Foreskin keratinocyte (primary cell): ENCODE measurements at places on chromosomes 1 and 21. TPM values are rescaled to one million over a fixed set of nuclear protein-coding genes. Genes with fewer than 3 reads are reported as not detected.

The OPRD1 gene
- not detected in 2 replicates for polyA plus RNA-seq

The RGS18 gene
- polyA plus RNA-seq = 0.23 and 0.25 TPM in 2 replicates

The LCE2A gene
- polyA plus RNA-seq = 0.20 and 0.62 TPM in 2 replicates

The LHX8 gene
- polyA plus RNA-seq = not detected in 2 replicates

The GNG12 gene
- 67.8 and 74.1 TPM in 2 replicates for polyA plus RNA-seq

The TLR5 gene
- 0.18 TPM in 2 replicates for polyA plus RNA-seq

The UBXN10 gene
- 0.03 and 0.06 TPM in 2 replicates for polyA plus RNA-seq

The GPR157 gene
- polyA plus RNA-seq = 1.5 and 1.7 TPM in 2 replicates

The LMX1A gene
- not detected in 2 replicates for polyA plus RNA-seq

The KRTCAP2 gene
- polyA plus RNA-seq = 274 and 294 TPM in 2 replicates

The ZBTB21 gene
- 3.1 and 3.3 TPM in 2 replicates for polyA plus RNA-seq

The VSIG8 gene
- 0.11 and 0.18 TPM in 2 replicates for polyA plus RNA-seq

The PTTG1IP gene
- 92.9 and 104 TPM in 2 replicates for polyA plus RNA-seq

The DNAH14 gene
- 10.3 and 10.7 TPM in 2 replicates for polyA plus RNA-seq

The NES gene
- polyA plus RNA-seq = 0.06 TPM in 2 replicates

The MIXL1 gene
- 0.07 TPM in 1 of 2 replicates, not detected in the other for polyA plus RNA-seq

The TCHH gene
- polyA plus RNA-seq = 0.03 and 0.04 TPM in 2 replicates

The WNT3A gene
- polyA plus RNA-seq = 0.02 and 0.07 TPM in 2 replicates

The EFNA1 gene
- 25.7 and 41.9 TPM in 2 replicates for polyA plus RNA-seq

The SLAMF7 gene
- polyA plus RNA-seq = 3.1 and 5.4 TPM in 2 replicates

The SUSD4 gene
- 1.2 and 1.5 TPM in 2 replicates for polyA plus RNA-seq

The CCDC181 gene
- polyA plus RNA-seq = 0.06 TPM in 1 of 2 replicates, not detected in the other

The LORICRIN gene
- 0.03 TPM in 1 of 2 replicates, not detected in the other for polyA plus RNA-seq

The SH2D5 gene
- 85.3 and 105 TPM in 2 replicates for polyA plus RNA-seq

The OLFML3 gene
- 13.0 and 14.2 TPM in 2 replicates for polyA plus RNA-seq

The CSTB gene
- polyA plus RNA-seq = 123 and 183 TPM in 2 replicates

The CXADR gene
- 3.8 and 4.0 TPM in 2 replicates for polyA plus RNA-seq

The OR2L5 gene
- not detected in 2 replicates for polyA plus RNA-seq

The DIO1 gene
- not detected in 2 replicates for polyA plus RNA-seq

The B3GALT2 gene
- polyA plus RNA-seq = not detected in 2 replicates

The KCNK2 gene
- 0.07 and 0.11 TPM in 2 replicates for polyA plus RNA-seq

The HPDL gene
- polyA plus RNA-seq = 2.0 TPM in 2 replicates

The AQP10 gene
- 0.16 and 0.17 TPM in 2 replicates for polyA plus RNA-seq

The COL9A2 gene
- 26.6 and 48.6 TPM in 2 replicates for polyA plus RNA-seq

The THEM5 gene
- 0.08 TPM in 1 of 2 replicates, not detected in the other for polyA plus RNA-seq

The RHBDL2 gene
- polyA plus RNA-seq = 7.2 and 8.6 TPM in 2 replicates

The ZNF697 gene
- 2.1 TPM in 2 replicates for polyA plus RNA-seq

The CHI3L1 gene
- polyA plus RNA-seq = not detected in 2 replicates

The GREM2 gene
- polyA plus RNA-seq = not detected in 2 replicates

The NUDT4B gene
- polyA plus RNA-seq = 0.21 TPM in 1 of 2 replicates, not detected in the other

The PDE4B gene
- not detected in 2 replicates for polyA plus RNA-seq

The KIF21B gene
- polyA plus RNA-seq = 0.14 and 0.28 TPM in 2 replicates

The EDARADD gene
- polyA plus RNA-seq = 3.1 TPM in 2 replicates

The SPATA21 gene
- 0.02 TPM in 1 of 2 replicates, not detected in the other for polyA plus RNA-seq

The PLA2G5 gene
- not detected in 2 replicates for polyA plus RNA-seq

The PLEKHG5 gene
- polyA plus RNA-seq = 19.0 and 33.0 TPM in 2 replicates

The ADAM30 gene
- polyA plus RNA-seq = not detected in 2 replicates

The PPIAL4G gene
- not detected in 2 replicates for polyA plus RNA-seq

The PATJ gene
- polyA plus RNA-seq = 10.6 and 12.5 TPM in 2 replicates

The A3GALT2 gene
- polyA plus RNA-seq = not detected in 2 replicates

The FCRL6 gene
- polyA plus RNA-seq = not detected in 2 replicates

The S100A10 gene
- polyA plus RNA-seq = 2,964 and 3,214 TPM in 2 replicates

The FAM163A gene
- not detected in 2 replicates for polyA plus RNA-seq

The SLC44A3 gene
- 2.1 and 2.8 TPM in 2 replicates for polyA plus RNA-seq

The RNU1-2 gene
- polyA plus RNA-seq = not detected in 2 replicates

The ANKRD65 gene
- polyA plus RNA-seq = 14.6 and 16.6 TPM in 2 replicates
